ENCODE measurements at places on chromosomes 6 and 20.
A peak's percentile ranks its signal among the peaks of the same experiment; 100 is the strongest.

- no peak for DNase-seq
These were observed 21.6 kb downstream of the SOBP start for GRCh38 chr6:107511511-107511993.

- peak; percentile 57 for DNase-seq
These were observed 102.3 kb downstream of the HIVEP2 start for GRCh38 chr6:142842418-142843261.

- DNase-seq: no peak
These were observed 50.6 kb upstream of the RNF182 start for GRCh38 chr6:13874191-13874549.

DNA sequence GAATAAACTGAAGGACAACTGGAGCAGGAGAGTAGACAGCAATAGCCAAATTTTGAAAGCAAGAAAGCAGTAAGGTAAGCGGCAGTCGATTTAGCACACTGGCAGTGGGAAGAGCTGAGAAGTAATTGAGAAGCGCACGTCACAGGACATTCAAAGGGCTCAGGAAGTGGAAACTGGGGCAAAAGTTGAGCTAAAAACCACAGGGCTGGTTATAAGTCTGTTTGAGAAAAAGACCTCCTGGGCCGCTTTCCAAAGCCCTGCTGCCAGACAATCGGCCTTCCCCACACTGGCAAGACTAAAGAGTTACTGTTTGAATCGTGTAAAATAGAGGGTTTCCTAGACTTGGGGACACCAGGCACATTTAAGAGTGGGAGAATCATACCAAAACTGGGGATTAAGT lies 161.4 kb downstream of the DNAH8 start:
- DNase-seq: peak; percentile 4

DNA sequence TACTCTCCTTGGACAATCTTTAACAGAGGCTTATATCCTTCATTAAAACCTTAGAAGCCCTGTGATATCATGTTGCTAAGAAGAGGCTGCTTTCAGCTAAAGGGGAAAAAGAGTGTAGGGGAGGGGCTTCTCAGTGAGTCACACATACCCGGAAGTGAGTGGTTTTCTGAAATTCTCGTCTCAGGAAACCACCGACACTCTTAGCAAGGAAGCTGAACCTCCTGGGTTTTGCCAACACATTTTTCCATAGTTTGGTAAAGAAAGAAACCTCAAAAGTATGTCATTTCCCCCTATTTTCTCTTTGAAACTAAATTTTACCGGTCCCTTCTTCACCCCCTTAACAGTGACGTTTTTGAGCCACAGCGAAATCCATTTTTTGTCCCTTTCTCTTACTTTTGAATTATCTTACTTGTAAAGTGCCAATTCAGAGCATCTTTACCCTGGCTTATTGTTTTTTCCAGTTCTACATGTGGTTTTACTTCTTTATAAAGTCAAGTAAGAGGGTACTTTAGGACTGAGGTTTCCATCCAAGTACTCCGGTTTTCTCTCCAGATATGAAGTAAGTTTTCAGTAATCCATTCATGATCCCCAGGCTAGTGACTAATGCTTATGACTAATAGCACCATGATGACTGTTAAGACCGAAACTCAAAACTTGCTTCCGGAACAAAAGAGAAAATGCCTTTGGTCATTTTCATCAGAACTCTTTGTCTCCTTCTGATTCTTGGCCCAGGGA lies 219.3 kb downstream of the ARHGAP18 start:
- DNase-seq: peak; percentile 97

GRCh38 chr6:25342802-25343201 lies 63.6 kb downstream of the CARMIL1 start:
- DNase-seq: peak; percentile 45

DNA sequence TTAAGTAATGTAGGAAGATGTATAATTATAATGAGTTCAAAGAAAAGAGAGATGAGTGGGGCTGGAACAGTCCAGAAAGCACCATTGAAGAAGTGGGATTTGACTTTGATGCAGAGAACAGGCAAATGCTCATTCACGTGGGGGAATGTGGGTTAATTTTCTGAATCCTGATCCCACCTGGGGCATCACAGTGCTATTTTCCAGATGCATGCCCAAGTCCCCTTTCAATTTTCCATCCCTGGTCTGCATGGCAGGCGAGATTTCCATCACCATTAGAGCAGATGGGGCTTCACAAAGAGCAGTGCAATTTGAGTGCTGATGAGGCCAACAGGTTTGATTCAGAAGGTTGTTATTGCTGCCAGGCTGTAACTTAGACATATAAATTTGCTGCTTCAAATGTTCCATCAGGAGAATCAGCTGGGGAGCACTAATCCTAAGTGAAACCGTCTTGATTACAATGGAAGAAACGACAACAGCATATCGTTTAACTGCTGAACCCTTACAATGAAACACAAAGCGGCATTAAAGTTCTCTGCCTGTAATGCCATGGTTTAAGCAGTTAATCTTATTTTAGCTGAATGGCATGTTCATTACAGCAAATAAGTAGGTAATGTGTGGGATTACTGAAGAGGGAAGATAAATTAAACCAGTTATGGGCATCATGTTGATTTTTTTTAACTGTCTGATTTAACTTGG lies 45.2 kb downstream of the OSTM1 start:
- no peak for DNase-seq

DNA sequence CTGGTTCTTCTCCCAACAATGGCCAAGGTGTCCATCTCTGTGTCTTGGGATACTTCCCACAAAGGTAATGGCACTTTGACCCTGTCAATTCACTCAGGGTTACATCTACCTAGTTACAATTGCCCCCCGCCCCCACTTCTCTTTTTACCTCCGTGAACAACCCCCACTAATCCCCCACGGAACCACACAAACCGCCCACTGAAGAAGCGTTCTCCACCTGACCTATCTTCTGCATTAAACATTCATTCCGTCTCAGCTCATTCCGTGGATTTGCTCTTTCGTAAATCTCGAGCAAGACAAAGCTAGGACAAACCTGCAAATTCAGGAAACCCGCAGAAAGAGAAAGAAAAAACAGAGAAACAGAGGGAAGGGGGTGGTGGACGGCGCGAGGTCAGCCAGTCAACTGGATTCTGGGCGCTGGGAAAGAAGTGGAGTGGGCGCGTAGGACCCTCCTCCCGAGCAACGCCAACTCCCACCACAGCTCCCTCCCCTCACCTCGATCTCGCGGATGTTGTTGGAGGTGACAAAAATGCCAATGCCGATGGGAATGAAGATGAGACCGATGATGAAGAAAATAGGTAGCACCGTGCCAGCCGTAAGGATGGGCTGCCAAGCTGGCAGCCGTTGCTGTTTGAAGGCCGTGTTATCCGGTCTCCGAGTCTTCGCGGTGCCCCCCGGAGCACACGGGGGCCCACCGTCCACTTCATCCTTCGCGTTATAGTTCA lies 523 bp downstream of the TMEM30A start:
- peak; percentile 31 for DNase-seq

GRCh38 chr20:54510541-54511129 lies 35.2 kb downstream of the DOK5 start:
- DNase-seq: no peak

- DNase-seq: no peak
These were observed 27.0 kb upstream of the AGPAT4 start for GRCh38 chr6:161300823-161301222.

Measured in fibroblast of skin of back (primary cell).